ENCODE measurements at places on chromosomes 12 and 14. TPM values are rescaled to one million over a fixed set of nuclear protein-coding genes. Genes with fewer than 3 reads are reported as not detected.

DNA sequence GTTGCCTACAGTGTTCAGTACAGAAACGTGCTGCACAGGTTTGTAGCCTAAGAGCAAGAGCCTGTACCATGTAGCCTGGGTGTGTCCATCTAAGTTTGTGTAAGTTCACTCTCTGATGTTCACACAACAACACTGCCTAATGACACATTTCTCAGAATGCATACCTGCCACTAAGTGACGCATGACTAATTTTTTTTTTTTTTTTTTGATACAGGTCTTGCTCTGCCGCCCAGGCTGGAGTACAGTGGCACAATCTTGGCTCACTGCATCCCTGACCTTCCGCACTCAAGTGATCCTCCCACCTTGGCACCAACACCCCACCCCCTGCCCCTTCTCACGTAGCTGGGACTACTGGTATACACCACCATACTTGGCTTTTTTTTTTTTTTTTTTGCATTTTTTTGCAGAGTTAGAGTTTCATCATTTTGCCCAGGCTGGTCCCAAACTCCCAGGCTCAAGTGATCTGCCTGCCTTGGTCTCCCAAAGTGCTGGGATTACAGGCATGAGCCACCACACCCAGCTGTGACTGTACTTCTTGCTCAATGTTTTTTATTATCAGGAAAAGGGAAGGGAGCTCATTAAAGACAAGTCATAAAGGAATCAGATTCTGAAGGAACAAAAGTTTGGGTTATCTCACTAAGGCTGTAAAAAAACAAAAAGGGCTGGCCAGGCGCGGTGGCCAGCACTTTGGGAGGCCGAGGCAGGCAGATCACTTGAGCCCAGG lies 10.0 kb upstream of the CDC42BPB start:
- no peak for DNase-seq

- no peak for DNase-seq
Measured at GRCh38 chr12:128813883-128814282, 9.9 kb downstream of the SLC15A4 start.

- no peak for DNase-seq
Measured at GRCh38 chr14:38799671-38800070, 303.4 kb downstream of the SEC23A start.

DNA sequence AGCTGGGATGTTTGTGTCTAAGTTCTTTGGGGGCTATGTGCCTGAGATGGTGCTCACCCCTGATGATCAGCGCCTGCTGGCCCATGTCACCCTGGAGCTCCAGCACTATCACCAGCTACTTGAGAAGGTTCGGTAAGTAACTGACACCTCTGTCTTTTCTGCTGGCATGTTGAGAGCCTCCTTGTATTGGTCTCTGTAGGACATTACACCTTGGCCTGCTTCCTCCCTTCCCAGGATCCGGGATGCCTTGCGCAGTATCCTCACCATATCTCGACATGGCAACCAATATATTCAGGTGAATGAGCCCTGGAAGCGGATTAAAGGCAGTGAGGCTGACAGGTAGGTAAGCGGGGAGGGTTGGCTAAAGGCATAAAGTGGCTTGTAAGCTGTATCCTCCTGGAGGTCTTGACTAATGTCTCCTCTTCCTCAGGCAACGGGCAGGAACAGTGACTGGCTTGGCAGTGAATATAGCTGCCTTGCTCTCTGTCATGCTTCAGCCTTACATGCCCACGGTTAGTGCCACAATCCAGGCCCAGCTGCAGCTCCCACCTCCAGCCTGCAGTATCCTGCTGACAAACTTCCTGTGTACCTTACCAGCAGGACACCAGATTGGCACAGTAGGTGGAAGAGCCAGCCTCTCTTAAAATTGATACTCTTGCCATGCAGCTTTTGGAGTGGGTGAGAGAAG lies 5.5 kb downstream of the DDIT3 start:
- DNase-seq = no peak

Gene FIGNL2
- 0.40 TPM for total RNA-seq

Gene PSMB5
- 119 TPM for total RNA-seq

Gene CLMN
- 0.31 TPM for total RNA-seq

All from activated CD8-positive, alpha-beta T cell treated with anti-CD3 and anti-CD28 coated beads for 36 hours (primary cell).